ENCODE measurements at places on chromosomes 7 and 10.

DNA sequence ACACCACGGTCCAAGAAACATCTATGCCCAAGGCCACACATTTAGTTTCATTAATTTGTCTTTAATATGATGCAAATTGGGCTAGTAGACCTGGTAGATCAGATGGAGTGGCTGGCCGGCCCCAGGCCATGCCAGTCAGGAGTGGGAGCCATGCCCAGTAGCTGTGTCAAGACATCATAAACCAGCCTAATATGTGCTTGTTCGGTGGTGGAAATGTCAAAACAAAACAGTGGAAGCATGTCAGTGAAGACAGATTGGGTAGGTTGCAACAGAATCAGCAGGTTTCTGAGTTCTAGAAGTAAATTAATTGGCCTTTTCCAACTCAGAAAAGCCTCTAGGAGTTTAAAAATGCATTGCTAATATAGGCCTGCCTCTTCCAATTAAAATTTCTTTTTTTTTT lies 124.7 kb downstream of the NRP1 start:
- DNase-seq, result no peak

DNA sequence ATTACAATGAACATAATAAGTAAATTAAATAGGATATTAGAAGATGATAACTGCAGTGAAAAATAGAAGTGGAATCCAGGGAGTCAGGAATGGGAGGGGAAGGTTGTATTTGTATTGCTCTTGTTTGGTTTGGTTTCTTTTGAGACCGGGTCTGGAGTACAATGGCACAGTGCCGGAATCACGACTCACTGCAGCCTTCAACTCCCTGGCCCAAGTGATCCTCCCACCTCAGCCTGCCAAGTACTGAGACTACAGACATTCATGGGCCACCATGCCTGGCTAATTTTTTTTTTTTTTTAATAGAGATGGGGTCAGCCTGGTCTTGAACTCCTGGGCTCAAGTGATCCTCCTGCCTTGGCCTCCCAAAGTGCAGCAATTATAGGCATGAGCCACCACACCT lies 59.9 kb upstream of the LRRC4 start:
- no peak for DNase-seq

DNA sequence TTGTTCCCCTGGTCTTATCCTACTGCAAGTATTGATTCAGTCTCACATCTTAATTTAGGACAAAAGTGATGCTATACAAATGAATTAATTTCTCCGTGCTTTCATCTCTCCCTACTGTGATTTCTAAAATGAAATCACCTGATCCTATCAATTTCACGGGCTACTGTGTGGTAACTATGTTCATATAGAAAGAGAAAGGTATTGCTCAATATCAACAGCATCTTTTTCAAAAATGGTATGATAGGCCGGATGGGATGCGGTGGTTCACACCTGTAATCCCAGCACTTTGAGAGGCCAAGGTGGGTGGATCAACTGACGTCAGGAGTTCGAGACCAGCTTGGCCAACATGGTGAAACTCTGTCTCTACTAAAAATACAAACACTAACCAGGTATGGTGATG lies 71.2 kb downstream of the PIK3CG start:
- no peak for DNase-seq

- DNase-seq, result peak; percentile 29
Measured at GRCh38 chr7:34067005-34067778, 161.9 kb downstream of the BMPER start.

DNA sequence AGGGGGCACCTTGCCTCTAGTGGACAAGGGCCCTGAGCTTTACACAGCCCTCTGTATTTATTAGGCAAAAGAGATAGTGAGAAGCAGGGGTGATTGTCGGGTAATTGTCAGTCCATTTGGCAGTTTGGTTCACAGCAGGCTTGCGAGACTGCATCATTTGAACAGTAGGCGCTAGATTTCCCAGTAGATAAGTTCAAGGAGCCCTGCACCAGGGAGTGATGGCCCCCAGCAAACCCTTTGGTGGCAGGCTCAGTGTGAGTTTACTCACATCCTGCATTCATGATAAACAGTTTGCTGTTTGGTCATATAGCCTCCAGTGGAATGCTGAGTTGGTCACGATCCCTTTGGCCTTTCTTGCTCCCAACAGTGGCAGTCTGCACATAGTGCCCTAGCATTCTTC lies 59.4 kb downstream of the MARCHF5 start:
- DNase-seq, result no peak

DNA sequence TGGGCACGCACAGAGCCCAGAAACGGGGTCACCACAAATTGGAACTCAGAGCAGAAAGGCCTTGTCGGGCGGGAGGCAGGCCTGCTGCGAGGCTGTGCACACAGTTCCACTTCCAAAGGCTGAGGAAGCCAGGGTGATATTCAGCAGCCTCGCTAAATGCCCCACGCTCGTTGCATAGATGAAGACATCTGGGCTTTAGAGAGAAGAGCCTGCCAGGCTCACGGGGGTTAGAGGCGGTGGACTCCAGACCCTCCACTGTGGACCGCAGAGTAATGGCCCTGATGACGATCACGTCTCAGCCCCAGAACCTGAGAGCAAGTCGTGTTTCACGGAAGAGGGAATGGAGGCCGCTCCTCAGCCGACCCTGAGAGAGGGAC lies 104.2 kb downstream of the DNAJB6 start:
- no peak for DNase-seq

DNA sequence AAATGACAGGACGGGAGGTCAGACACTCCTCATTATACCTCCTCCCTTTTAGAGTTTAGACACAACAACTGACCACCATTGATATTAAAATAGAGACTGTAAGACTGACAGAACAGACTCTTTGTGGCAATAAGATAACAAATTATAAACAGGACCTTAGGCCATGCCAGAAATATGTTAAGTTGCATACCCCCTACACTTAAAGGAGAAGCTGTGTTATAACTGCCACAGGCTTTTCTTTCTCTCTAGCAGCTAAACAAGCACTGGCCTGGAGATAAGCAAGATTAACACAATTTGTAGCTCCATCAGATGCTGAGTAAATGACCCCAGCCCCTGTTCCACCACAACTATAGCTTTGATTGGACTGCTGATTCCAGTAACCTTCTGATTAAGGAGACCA lies 10.5 kb upstream of the UNC5B start:
- DNase-seq, result no peak

- DNase-seq, result no peak
Measured at GRCh38 chr10:7192061-7192460, 218.8 kb downstream of the SFMBT2 start.

DNA sequence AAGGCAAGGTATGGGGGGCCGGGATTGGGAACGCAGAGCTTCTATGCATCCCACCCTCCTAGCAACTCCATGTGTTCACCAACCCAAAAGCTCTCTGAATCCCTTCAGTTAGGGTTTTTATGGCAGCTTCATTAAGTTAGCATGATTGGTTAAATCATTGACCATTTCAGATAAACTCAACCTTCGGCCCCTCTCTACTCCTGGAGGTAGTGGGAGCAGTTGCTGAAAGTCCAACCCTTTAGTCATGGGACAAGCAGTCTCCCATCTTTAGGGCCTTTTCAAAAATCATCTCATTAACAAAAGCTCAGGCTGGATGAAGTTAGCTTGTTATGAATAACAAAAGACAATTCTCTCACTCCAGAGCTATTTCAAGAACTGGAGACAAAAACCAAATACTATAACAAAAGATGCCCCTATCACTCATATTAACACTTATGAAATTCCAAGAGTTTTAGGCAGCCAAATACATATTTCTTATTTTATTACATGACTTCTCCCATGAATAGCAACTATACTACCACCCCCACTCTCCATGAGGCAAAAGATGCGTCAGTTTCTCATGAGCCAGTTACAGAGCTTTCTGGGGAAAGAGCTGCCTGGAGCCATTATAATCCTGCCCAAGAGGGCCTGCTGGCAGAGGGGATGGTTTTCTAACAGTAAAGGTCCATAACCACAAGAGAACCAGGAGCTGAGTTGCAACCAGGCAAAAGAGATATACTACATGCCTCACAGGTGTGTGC lies 44.6 kb downstream of the SLC16A12 start:
- no peak for DNase-seq

DNA sequence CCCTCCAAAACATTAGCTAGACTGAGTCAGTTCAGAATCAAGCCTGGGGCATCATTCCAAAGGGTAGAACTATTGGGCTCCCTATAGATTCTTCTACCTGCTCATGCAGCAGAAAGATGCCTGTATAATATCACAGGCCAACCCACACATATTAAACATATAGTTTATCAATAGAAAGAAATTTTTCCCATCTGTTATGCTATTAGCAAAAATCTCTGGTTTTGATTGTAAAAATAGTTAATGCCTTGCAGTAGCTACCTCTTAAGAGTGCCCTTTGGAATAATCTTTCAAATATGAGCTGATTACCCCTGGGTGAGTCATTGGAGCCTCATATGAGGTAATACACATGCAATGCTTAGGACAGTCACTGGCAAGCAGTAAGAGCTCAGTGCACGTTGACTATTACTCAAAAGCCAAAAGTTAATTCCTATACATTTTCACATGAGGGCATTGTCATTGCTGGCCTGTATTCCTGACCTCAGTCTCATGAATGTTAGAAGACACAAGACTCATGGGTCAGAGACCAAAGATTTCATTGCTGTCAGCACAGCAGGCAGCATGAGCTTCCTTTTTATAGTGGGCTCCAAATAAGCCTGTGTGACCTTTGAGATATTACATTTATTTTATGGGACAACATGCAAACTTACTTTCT lies 180.0 kb downstream of the FGFR2 start:
- DNase-seq, result no peak
